ENCODE measurements at places on chromosomes 16 and 17.

GRCh38 chr17:66354472-66354871, 52.1 kb downstream of the PRKCA start:
- no peak for DNase-seq

- no peak for DNase-seq
Observed at GRCh38 chr16:84040823-84041820, 1.5 kb downstream of the SLC38A8 start.

DNA sequence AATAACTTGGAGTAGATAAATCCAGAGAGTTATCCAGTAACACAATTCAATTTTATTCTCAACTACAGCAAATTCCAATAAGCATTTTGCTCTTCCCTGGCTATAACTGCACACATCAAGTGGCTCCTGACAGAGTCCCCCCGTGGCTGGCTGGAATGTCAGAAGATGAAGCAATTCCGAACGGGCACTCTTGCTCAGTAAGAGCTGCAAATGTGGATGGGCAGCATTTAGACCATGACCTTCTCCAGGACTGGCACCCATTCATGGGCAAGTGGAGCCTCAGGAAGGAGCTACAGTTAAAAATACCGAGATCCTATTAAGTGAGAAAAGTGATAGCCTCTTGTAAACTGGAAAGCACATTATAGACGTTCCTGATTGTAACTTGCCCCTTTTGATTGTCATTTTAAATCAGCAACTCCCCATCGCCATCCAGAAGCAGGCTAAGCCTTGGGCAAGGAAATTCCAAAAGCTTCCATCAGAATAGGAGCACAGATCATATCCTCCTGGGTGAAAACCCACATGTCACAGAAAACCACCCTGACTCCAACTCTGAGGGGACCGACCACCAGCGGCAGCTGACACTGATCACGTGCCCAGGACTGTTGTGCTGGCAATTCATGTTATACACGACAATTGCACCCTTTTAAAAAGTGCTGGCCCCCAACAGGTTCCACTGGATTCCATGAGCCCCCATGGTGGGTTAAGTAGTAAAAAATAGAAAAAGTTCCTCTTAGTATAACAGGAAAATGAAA, 7.1 kb downstream of the UBE2O start:
- DNase-seq = no peak

GRCh38 chr17:82278786-82279391, 5.4 kb upstream of the CSNK1D start:
- no peak for DNase-seq

DNA sequence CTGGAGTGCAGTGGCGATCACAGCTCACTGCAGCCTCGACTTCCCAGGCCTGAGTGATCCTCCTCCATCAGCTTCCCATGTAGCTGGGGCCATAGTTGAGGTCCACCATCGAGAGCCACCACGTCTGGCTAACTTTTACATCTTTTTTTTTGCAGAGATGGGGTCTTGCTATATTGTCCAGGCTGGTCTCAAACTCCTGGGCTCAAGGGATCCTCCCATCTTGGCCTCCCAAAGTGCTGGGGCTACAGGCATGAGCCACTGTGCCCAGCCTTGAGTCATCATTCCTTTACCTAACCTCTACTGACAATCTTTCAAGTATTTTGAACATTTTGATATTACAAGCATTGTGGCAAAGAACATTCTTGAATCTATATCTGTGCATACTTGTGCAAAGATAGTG, 9.4 kb upstream of the CCDC92B start:
- DNase-seq = no peak

All from naive thymus-derived CD4-positive, alpha-beta T cell (primary cell).